ENCODE measurements at places on chromosomes 1 and 21. TPM values are rescaled to one million over a fixed set of nuclear protein-coding genes. Genes with fewer than 3 reads are reported as not detected.
A peak's percentile ranks its signal among the peaks of the same experiment; 100 is the strongest.

- no peaks in the 10 kb centered on the region for H3K4me1 ChIP-seq
- DNase-seq: peak; percentile 27
- no peaks in the 10 kb centered on the region for H3K27me3 ChIP-seq
- H3K36me3 ChIP-seq: no peaks in the 10 kb centered on the region
- no peak overlapping the region for H3K27ac ChIP-seq
- H3K4me3 ChIP-seq: no peak overlapping the region
Observed at GRCh38 chr1:147641695-147642592, 28.4 kb downstream of the ACP6 start.

The PGLYRP3 gene
- not detected for total RNA-seq

DNA sequence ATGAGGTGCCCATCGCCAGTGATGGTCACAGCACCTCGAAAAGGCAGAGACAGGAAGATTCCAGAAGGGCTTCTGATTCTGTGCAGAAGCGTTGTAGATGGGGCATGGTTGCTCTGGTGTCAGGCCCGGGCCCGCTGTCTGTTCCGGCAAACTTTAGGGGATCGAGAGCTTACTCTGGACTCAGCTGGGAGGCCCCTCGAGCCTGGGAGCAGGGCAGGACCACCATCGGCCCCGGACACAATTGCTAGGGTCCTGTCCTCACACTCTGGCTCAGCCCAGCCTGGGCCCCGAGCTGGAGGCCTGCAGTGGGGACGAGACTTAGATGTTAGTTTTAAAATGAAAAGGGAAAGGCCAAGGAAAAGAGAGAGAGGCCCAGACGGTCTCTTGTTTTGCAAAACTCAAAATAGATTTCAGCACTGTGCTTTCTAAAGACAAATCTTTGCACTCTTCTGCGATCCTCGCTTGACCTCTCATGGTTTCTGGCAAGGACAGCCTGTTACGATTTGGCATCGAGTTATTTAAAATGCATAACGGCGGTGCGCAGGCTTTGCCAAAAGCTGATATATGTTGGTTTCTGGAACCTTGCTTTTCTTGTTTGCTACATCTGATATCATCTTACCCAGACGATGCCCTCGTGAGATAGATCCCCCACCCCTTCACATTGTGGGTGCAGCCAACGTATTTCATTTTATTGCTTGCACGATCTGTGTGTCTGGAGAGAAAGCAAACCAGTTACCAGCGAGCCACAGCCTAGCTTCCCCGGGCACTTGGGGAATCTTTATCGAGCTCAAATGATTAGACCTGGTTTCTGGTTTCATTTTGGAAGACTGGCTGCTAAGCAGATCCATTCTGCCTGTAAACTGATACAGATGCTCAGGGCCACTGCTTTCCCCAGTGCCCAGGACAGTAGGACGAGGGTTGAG lies 58.0 kb downstream of the PRDM16 start:
- no peaks in the 10 kb centered on the region for H3K4me1 ChIP-seq
- H3K27me3 ChIP-seq: no peaks in the 10 kb centered on the region

DNA sequence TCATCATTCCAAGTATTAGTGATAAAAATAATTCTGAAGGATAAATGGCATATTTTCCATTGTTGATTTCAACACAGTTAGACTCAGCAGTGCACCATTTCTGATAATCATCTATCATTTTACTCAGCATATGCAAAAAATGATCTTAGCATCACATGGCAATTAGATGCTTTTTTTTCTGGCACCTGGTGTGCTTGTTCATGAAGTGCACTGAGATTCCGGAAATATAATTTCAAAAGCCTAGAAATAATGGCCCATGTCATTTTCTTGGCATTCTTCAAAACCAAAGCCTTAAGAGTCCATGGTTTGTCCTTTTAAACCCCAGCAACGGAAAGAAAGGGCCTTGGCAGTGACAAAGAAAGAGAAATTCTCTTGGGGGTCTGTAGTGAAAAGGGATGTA lies 278.8 kb downstream of the KIF26B start:
- no peaks in the 10 kb centered on the region for H3K36me3 ChIP-seq

The RXRG gene
- under 0.01 TPM for total RNA-seq

The LMX1A gene
- not detected for total RNA-seq

GRCh38 chr1:5191470-5191869 lies 537.1 kb downstream of the AJAP1 start:
- DNase-seq: no peak
- no peaks in the 10 kb centered on the region for H3K36me3 ChIP-seq
- H3K27me3 ChIP-seq: no peaks in the 10 kb centered on the region
- no peaks in the 10 kb centered on the region for H3K4me1 ChIP-seq
- H3K27ac ChIP-seq: no peak overlapping the region
- no peak overlapping the region for H3K4me3 ChIP-seq

DNA sequence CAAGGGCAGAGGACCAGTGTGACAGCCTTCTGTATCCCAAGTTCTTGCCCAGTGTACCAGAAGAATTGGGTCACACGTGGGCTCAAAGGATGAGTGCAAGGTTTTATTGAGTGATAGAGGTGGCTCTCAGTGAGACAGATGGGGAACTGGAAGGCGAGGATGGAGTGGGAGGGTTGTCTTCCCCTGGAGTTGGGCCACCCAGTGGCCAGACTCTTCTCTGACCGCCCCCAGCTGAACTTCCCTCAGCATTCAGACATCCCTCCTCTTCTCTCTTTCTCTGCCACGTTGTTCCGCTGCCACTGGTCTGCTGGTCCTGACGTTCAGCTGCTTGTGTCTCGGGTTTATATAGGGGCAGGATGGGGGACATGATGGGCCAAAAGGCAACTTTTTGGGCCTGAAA lies 150.1 kb upstream of the IVNS1ABP start:
- H3K27me3 ChIP-seq: no peaks in the 10 kb centered on the region
- no peak overlapping the region for H3K4me3 ChIP-seq
- H3K27ac ChIP-seq: no peak overlapping the region
- H3K4me1 ChIP-seq: no peaks in the 10 kb centered on the region
- no peak for DNase-seq

The STUM gene
- not detected for total RNA-seq

Measured in fibroblast of lung (primary cell).